ENCODE measurements at places on chromosomes 5 and 9. TPM values are rescaled to one million over a fixed set of nuclear protein-coding genes. Genes with fewer than 3 reads are reported as not detected.

DNA sequence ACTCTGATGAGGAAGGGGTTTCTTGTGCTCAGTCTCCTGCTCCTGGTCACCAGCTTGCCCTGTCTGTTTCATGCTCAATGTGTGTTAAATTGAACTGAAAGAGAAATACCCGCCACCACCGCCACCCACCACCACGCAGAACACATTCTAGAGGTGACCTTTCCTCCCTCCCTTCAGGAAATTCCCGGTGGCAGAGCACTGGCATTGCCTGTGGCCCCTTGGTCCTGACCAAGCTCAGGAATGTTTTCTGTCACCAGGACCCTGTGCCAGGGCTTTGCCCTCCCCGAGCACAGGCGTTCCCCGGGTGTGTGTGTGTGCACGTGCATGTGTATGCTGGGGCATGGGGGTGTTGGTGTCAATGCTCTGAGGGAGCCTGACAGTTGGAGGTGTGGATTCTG lies 10.2 kb upstream of the SLC25A51 start:
- DNase-seq = no peak

DNA sequence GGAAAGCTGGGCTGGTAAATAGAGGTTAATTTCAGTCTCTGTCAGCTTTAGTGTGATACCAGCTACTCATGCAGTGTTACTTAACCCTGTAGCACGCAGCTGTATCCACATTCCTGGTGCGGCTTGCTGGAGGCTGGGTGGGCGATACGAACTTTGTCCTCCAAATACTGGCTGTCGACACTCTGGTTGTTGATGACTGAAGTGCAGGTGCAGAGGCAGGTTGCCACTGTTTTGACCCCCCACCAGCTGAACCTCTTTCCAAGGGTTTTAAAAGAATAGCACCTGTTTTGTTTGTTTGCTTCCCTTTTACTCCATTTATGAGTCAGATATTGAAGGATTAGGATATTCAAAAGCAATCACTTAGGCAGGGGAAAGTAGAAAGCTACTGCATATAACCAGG lies 4.4 kb upstream of the RABGAP1 start:
- no peak for DNase-seq

- DNase-seq = no peak
These were observed 56.8 kb downstream of the FGF10 start for GRCh38 chr5:44332285-44332971.

RLN2 gene
- 4.5 TPM for total RNA-seq

KLHL3 gene
- 16.3 TPM for total RNA-seq

Measured in activated naive CD8-positive, alpha-beta T cell treated with anti-CD3 and anti-CD28 coated beads, Interleukin-2, amount 10 ng/mL, durations not matched to agents 7 days and 5 days (primary cell).